ENCODE measurements at places on chromosomes 6 and 20. TPM values are rescaled to one million over a fixed set of nuclear protein-coding genes. Genes with fewer than 3 reads are reported as not detected.

KCNK16 gene
- total RNA-seq, result not detected

MARCKS gene
- 0.21 TPM for total RNA-seq

DNA sequence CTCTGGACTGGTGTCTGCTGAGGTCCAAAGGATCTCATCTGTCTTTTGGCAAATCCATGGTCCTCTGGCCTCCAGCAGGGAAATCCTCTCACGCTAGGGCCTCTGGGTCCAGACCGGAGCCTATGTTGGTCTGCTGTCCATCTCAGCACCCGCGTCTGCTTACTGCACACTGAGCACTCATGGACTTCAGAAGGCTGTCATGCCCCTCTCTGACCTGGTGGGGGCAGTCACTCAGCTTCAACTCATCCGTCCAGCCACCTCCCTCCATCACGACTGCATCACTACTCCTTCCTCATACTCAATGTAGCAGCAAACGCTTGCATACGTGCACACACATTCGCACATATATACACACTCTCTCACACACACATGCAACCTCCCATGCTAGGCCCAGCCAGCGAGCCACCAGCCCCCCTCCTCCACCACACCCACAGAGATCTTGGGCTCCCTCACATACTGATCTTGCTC is 33.3 kb downstream of the GABRR2 start:
- DNase-seq, result no peak

PPP1R14C gene
- total RNA-seq, result not detected

DNA sequence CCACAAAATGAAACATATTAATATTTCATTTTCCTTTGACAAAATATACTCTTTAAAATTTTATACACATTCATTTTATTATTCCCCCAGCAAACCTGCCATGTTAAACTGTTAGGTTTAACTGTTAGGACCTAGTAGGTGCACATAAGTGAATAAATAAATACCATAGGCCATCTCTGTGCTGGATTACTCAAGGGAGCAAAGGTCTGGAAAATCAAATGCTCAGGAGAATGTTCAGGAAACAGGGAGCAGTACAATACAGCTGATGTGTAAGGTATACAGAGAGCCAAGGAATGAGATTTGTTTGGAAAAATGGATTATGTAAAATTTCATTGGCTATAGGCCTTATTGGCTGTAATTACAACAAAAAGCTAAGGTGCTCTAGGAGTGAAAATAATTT is 339.3 kb downstream of the BCKDHB start:
- no peak for DNase-seq

SYCP2L gene
- 0.71 TPM for total RNA-seq

VAPB gene
- 28.0 TPM for total RNA-seq

DNA sequence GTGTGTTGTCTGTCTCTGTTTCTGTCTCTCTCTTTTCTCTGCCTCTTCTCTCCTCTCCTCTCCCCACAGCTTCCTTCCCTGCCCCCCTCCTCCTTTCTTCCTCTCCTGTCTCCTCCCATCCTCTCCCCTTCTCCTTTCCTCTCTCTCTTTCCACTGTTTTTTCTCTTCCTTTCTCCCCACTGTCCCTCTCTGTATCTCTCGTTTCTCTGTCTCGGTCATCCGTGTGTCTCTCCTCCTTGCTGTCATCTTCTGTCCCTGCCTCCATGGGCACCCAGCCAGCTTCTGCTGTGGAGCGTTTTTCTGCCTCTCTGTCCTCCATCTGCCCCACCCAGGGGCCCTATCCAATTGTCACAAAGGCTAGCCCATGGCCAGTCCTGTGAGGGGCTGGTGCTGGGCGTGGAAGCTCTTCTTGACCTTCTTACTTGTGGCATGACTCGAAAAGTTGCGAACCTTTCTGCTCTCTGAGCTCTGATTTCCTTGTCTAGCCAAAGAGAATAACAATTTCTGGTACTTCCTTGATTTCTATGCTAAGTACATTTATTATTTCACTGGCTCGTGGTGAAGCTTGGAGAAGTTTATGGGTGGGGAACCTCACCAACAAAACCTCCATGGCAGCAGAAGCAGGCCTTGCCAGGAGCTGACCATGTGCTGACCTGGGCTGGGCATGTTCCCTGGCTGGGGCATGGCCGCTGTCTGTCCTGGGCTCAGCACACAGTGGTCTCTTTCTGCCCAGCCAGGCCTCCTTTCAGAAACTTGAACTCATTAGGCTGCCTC is 69.3 kb downstream of the CEBPB start:
- no peak for DNase-seq

PLCB4 gene
- not detected for total RNA-seq

DNA sequence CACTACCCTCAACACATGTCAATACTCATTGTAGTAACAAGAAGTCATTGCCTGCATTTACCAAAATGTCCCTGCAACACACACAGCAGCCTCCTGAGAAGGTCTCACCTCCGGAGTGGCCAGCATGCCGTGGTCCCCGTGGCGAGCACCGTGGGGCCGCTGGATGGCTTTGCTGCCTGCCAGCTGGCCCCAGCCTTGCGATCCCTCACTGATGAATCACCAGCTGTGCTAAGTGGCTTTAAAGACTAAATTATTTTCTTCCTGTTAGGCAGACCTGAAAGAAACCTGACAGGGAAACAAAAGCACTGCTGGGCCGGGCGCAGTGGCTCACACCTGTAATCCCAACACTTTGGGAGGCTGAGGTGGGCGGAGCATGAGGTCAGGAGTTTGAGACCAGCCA is 306.7 kb downstream of the CDH4 start:
- no peak for DNase-seq

GRCh38 chr6:130787726-130788500 is 39.3 kb upstream of the SMLR1 start:
- DNase-seq, result no peak

DNA sequence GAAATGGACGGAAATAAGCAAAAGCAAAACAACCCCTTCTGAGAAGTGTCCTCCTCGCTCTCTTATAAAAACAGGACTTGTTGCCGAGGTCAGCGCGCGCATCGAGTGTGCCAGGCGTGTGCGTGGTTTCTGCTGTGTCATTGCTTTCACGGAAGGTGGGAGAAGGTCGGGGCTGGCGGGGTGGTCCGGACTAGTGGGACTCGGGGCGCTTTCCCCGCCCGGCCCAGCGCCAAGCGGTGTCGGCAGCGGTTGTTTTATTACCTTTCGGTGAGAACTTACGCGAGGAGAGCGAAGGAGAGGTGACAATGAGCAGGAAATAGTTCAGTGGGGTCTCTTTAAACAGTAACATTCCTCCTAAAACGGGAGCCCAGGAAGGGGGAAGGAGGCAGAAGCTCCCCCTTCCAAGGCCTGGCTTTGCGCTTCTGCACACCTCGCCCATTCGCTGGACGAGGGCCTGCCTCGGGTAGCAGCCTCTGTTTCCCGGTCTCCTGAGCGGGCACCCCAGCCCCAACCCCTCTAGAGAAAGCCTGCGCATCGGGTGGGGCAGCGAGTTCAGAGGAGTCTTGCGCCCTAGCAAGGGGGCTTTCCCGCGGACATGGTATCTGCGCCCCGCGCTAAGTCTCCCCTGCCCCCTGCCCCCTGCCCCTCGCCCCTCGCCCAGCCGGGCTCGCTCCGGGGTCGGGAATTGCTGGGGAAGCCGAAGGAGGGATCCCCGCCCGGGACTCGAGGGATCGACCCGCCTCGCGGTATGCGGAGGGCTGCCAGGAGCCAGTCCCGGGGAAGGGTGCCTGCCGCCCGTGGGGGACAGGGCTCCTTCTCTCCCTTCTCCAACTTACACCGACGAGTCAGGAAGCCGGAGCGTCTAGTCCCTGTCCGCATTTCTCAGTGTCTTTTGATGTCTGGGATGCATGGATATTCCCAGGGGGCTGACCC is 1.2 kb upstream of the TBXT start:
- DNase-seq, result no peak

- DNase-seq, result no peak
Observed at GRCh38 chr20:15336011-15336410, 998.6 kb upstream of the FLRT3 start.

- no peak for DNase-seq
Observed at GRCh38 chr6:147643341-147644200, 135.1 kb downstream of the SAMD5 start.

PNLDC1 gene
- 0.35 TPM for total RNA-seq

DNA sequence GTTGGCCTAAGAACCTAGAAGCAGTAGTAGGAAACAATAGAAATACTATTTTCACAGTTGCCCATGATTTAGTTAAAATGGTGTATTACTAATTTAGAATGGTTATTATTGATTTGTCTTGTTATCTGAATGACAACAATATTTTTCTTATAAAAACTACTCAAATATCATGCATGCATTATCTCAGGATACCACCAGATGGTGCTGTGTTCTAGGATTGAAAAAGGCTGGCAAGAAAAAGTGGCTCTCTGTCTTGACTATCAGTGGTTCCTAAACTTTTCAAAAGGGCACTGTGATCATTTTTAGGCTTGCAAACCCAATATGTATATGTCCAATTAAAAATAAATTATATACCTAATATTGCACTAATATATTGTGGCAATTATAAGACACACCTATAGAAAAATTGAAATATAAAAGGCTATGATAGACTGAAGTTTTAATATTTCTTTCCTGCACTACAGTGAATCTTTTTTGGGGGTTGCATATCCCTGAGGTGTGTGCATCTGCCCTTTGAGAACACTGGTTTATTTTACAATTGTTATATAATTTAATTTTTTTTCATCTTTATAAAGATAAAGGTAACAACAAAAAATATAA is 131.7 kb upstream of the MLIP start:
- DNase-seq, result peak; percentile 10

CST4 gene
- not detected for total RNA-seq

SLC2A4RG gene
- 24.7 TPM for total RNA-seq

FAM217A gene
- total RNA-seq, result not detected

DNA sequence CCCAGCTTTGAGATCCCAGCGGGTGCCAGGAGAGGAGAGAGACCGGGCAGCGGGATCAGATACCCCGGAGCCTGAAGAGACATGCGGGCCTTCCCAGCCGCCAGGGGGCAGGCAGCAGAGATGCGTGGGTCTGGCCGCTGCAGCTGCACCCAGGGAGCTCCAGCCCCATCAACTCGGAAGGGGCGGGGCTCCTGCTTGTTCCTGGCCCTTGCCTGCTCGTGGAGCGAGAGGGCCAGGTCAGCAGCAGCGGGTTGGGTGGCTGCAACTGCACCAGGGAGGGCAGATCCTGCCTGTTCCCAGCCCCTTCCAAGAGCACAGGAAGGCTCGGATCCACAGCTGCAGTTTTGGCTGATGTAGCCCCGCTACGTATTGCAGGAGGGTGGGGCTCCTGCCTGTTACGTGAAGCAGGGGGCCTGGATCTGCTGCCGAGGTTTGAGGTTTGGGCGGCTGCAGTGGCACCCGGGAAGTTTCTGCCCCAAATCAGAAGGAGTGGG is 532.8 kb downstream of the RFPL4B start:
- no peak for DNase-seq

DNA sequence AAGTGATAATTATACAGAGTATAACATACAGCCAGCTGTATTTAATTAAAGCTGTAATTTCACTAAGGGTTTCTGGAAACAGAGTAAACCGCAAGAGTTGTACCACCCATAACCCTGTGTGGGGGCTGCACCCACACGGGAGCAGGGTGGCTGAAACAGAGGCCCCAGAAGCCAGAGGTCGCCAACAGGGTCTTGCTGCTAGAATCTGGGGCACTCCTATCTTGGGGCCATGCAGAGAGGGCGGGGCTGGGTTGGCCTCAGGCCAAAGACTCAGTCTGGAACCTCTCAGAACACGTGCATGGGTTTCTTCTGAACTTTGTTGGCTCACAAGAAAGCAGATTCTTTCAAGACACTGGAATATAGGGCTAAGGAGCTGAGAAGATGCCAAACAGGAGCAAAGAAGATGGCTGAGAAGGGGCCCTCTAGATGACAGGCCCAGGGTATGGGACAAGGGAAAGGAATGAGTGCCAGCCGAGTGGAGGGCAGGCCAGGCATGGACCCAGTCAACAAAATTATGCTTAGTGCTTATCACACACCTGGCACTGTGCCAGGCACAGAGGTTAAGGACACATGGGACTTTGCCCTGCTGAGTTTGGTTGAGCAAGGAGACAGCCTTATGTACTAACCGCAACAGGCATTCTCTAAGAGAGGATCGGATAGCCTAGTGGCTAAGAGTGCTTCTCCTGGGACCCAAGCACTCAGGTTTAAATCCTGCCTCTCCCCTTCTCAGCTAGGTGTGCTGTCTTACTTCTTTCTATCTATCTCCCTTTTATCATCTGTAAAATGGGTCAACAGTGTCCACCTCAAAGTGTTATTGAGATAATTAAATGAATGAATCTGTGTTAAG is 96.6 kb upstream of the FOXP4 start:
- DNase-seq, result no peak

GRCh38 chr6:49978332-49979226 is 9.2 kb upstream of the DEFB113 start:
- no peak for DNase-seq

DNA sequence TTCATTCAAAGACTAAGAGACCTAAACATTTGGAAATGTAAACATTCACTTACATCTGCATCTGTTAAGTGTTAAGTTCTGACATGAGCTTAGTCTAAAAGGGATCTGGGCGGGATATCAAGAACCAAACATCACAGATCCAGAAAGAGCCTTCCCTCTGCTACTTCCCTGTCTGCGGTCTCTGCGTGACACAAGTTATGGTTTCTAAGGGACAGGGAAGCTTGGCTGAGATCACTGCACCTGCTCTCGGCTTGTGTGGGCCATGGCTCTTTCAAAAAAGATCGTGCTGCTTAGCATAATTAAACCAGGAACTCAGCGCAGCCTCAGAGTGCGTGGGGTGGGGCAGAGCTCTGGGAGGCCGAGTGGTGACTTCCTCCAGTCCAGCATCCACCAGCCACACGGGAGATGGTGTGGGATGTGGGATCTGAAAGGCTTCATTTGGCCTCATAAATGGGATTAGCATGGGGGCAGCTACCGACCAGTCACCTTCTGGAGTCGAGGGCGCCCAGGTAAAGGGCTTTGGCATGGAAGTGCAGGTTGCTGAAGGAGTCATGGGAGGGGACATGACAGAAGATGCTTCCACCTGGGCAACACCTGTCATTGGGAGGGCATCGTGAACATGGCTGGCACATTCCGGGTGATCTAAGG is 16.7 kb upstream of the RAMACL start:
- DNase-seq, result no peak

DNA sequence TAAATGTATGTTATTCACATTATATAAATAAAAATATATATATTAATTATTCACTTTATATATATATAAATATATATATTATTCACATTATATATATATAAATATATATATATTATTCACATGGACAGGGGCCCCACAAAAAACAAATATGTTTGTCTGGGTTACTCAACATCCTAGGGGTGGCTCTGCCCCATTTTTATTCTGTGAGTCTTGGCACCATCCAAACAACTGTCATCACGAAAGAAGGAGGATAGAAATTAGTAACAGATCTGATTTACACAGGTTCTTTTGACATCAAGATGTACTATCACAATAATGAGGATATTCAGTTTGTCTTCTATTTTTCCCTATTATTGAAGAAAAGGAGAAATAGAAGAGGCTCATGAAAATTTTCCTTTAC is 187.3 kb downstream of the GPX5 start:
- DNase-seq, result no peak

DNA sequence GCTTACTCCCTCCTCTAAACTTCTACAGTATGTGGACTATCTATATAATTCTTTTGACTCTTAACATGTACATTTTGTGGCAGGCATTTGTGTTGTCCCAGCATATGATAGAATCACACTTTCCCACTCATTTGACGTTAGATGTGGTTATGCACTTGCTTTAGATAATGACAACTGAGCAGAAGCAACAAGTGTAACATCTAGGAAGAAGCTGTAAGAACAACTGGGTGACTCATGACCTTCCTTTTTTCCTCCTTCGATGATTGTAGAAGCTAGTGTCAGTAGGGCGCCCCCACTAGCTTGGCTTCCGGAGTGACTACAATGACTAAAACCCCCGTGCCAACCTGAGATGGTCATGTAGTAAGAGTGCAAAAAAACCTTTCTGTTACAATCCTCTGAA is 74.6 kb upstream of the CEP85L start:
- peak; percentile 68 for DNase-seq

GRCh38 chr6:10441655-10442009 is 26.8 kb upstream of the TFAP2A start:
- DNase-seq, result no peak

Data from activated naive CD4-positive, alpha-beta T cell treated with anti-CD3 and anti-CD28 coated beads, Interleukin-2, amount 50 U/mL, for 72 hours (primary cell).